ENCODE measurements at places on chromosomes 2 and 18.

- DNase-seq, result no peak
Observed at GRCh38 chr18:49619801-49620200, 57.9 kb downstream of the LIPG start.

DNA sequence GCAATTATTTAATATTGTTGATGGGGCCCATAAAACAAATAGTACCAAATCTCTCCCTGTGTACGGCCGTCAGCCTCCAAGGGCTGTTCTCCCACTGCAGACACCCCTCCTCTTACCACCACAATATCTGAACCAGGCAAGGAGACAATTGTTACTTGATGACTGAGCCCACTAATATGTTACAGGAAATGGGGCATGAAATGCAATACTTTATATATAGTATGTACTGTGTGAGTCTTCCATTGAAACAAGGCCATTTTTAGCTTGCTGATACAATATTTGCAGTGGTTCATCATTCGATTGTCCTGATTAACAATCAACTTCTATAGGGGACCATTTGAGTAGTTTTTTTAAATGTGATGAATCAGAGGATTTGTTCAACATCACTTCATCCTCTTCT, 307.3 kb downstream of the GBX2 start:
- DNase-seq, result no peak

GRCh38 chr2:234974501-234975385, 22.9 kb downstream of the SH3BP4 start:
- no peak for DNase-seq

DNA sequence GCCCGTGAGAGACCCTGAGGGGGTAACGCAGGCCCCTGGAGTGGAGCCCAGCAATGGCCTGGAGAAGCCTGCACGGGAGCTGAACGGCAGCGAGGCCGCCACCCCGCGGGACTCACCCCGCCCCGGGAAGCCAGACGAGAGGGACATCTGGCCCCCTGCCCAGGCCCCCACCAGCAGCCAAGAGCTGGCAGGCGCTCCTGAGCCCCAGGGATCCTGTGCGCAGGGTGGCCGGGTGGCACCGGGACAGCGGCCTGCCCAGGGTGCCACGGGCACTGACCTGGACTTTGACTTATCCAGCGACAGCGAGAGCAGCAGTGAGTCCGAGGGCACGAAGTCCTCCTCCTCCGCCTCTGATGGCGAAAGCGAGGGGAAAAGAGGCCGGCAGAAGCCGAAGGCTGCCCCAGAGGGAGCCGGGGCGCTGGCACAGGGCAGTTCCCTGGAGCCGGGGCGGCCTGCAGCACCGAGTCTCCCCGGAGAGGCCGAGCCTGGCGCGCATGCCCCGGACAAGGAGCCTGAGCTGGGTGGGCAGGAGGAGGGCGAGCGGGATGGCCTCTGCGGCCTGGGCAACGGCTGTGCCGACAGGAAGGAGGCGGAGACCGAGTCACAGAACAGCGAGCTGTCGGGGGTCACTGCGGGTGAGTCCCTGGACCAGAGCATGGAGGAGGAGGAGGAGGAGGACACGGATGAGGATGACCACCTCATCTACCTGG, 35.1 kb downstream of the CTDP1 start:
- DNase-seq, result no peak

GRCh38 chr18:2134364-2134763, 436.9 kb downstream of the METTL4 start:
- DNase-seq, result no peak

Data from amygdala (tissue), 56 donors.